ENCODE measurements at places on chromosomes 3 and 15. TPM values are rescaled to one million over a fixed set of nuclear protein-coding genes. Genes with fewer than 3 reads are reported as not detected.

TTC23 gene
- 1.1 TPM for total RNA-seq

LRRIQ4 gene
- not detected for total RNA-seq

KCNAB1 gene
- total RNA-seq: not detected

HYAL2 gene
- total RNA-seq: 6.0 TPM
